ENCODE measurements at places on chromosomes 16 and 17. TPM values are rescaled to one million over a fixed set of nuclear protein-coding genes. Genes with fewer than 3 reads are reported as not detected.

Gene HSF4
- 71.3 TPM for total RNA-seq

Gene KRTAP17-1
- not detected for total RNA-seq

Gene SOST
- total RNA-seq: not detected

Gene RAP1GAP2
- 0.77 TPM for total RNA-seq

Gene DPEP3
- not detected for total RNA-seq

Gene CALB2
- not detected for total RNA-seq

Gene HCRT
- total RNA-seq: not detected

Gene PLK1
- 64.0 TPM for total RNA-seq

Gene MAPT
- total RNA-seq: 0.63 TPM

GRCh38 chr16:55497558-55497957 is 11.3 kb upstream of the LPCAT2 start:
- ATAC-seq: no peak

GRCh38 chr17:27355419-27355818 is 61.5 kb downstream of the WSB1 start:
- ATAC-seq: no peak

GRCh38 chr16:86151239-86151851 is 252.4 kb downstream of the IRF8 start:
- no peak for ATAC-seq

DNA sequence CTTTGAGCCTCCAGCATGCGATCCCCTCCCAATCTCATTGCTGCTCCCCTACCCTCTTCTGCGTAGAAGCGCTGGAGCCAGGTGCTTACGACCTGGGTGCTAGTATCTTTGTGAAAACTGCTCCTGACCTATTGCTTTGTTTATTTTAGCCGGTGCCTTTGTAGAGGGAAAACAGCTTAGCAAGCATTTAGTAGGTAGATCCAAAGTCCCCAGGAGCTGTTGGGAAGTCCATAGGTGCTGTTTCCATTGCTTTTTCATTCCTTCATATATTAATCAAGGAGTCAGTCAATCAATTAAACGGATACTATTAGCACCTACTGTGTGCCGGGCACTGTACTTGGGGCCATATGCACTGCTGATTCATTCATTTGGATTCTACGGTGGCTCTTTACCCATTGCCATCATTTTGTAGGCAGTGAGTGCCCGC is 497.6 kb downstream of the WWOX start:
- ATAC-seq: no peak

DNA sequence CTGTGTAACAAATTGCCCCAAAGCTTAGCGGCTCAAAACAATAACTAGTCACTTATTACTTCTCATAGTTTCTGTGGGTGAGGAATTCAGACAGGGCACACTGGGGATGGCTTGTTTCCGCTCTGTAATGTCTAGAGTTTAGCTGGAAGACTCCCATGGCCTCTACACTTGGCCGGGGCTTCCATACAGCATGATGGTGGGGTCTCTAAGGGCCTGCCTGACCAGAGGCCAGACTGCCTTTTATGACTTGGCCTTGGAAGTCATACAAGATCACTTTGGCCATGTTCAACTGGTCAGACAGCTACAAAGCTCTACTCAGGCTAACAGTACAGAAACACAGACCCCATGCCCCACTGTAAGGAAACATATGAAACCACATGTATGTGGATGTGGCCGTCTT is 8.2 kb downstream of the GLP2R start:
- ATAC-seq: no peak

DNA sequence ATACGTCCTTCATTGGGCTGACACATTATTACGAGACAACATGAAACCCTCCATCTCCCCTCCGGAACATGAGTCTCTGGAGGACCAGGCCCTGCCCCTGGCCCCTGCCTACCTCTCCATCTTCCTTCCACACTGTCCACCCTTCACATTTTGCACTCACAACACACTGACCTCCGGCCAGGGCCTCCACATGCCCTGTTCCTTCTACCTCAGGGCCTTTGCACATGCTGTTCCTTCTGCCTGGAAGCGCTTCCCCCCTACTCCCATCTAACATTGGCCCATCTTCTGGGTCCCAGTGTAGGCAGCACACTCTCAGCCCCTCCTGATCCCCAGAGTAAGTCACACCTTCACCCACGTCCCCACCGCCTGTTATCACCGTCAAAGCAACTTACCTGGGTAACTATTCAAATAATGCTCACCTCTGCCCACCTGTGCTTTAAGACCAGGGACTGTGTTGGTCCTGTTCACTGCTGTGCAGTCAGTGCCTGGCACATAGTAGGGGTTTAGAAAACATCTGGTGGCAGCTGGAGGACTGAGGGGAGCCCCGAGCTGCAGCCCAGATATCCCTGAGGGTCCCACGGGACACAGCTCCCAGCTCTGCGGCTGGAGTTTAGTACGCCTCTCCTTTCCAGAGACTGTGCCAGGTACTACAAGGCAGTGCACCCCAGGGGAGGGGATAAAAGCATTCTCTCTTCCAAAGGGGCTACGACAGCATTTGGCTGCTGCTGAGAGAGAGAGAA is 27.2 kb downstream of the RPH3AL start:
- no peak for ATAC-seq

DNA sequence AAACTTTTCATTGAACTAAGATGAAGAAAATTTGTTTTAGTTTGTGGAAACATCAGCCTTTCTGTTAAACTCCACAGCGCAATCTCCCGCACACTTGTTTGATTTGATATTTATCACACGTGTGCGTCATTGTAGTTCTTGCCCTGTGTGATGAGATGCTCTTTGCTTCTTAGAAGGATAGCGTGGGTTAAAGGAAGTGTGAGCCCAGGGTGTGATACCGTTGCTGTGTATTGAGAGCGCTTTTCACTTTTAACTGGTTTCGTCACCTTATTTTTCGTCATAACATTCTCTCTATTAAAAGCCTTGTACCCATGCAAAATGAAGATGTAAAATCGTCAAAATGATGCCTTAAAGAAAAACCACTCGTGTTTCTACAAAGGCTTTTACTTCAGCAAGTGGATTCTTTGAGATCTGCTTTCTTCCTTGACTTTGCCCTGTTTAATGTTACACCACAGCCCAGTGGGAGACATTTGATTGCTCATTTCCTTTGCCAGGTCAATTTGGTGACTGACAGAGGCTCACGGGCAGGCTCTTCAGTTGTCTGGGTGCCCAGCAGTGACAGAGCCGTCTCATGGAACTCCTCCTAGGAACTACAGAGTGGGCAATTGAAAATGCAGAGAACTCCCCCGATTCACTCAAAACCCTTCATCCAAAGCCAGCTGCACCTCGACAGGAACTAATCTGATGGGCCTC is 61.1 kb downstream of the RPA1 start:
- peak; percentile 87 for ATAC-seq

- no peak for ATAC-seq
Observed at GRCh38 chr16:8941718-8942344, 21.9 kb downstream of the USP7 start.
